ENCODE measurements at places on chromosomes 13 and 19. TPM values are rescaled to one million over a fixed set of nuclear protein-coding genes. Genes with fewer than 3 reads are reported as not detected.

Gene MADCAM1
- total RNA-seq, result 0.63 TPM

Gene LENG9
- 3.4 TPM for total RNA-seq

Gene ATP12A
- total RNA-seq, result not detected

Gene KIR2DL1
- total RNA-seq, result not detected

Gene OR4F17
- not detected for total RNA-seq

Gene CCL25
- not detected for total RNA-seq

Gene C1QTNF9
- not detected for total RNA-seq

Gene LIPE
- 11.0 TPM for total RNA-seq

Gene IL12RB1
- not detected for total RNA-seq

Data from parietal lobe (tissue), 2 donors.